Ascending aorta (tissue), 2 donors: ENCODE measurements at places on chromosomes 7 and 10.

- H3K4me1 ChIP-seq = no peaks in the 10 kb centered on the region
- H3K27me3 ChIP-seq = no peaks in the 10 kb centered on the region
- DNase-seq = no peak
- no peak overlapping the region for H3K4me3 ChIP-seq
These were observed 141.4 kb upstream of the INSYN2A start for GRCh38 chr10:127337801-127338200.

DNA sequence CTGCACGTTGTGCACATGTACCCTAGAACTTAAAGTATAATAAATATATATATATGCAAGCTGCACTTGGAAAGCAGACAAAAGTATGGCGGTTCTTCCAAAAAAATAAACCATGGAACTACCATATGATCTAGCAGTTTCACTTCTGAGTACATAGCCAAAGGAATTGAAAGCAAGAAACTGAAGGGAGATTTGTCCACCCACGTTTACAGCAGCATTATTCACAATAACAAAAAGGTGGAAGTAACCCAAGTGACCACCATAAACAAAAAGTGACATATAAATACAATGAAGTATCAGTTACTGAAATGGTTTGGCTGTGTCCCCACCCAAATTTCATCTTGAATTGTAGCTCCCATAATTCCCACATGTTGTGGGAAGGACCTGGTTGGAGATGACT lies 525.3 kb upstream of the CELF2 start:
- H3K4me3 ChIP-seq = no peak overlapping the region
- no peaks in the 10 kb centered on the region for H3K27me3 ChIP-seq
- H3K27ac ChIP-seq = no peak overlapping the region
- no peaks in the 10 kb centered on the region for H3K4me1 ChIP-seq
- no peak for DNase-seq

GRCh38 chr7:20408467-20408826 lies 77.7 kb downstream of the ITGB8 start:
- H3K4me1 ChIP-seq = peaks cover 10% of the 10 kb centered on the region
- no peaks in the 10 kb centered on the region for H3K36me3 ChIP-seq
- no peak for DNase-seq
- H3K4me3 ChIP-seq = no peak overlapping the region

- H3K4me1 ChIP-seq = no peaks in the 10 kb centered on the region
- no peaks in the 10 kb centered on the region for H3K36me3 ChIP-seq
- no peak overlapping the region for H3K4me3 ChIP-seq
- H3K27ac ChIP-seq = no peak overlapping the region
These were observed 62.7 kb downstream of the DKK1 start for GRCh38 chr10:52376694-52377354.

DNA sequence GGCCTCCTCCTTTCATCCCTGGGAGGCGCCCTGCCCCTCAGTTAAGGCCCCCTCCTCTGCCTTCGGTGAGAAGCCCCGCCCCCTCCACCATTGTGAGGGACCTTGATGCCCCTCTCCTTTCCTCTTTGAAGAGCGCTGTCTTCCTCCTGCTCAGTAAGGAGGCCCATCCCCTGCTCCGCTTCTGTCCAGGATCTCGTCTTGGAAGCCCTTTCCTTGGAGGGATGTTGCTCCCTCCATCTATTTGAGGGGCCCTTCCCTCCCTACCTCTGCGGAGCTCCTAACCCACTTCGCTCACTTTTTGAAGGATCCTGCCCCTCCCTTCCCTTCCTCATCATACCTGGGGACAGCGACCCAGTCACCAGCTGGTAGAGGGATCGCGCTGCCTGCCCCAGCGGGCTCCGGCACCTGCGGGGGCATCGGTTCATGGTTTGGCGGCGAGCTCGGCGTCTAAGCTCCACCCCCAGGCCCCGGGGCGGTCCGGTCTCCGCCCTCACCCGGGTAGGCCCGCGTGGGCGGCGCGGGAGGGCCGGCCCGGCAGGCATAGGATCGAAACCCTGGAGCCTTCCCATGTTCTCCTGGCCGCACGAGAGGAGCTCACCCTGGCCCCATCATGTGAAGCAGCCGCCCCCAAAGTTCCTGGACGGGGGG lies 4.1 kb downstream of the KCNIP2 start:
- DNase-seq = no peak
- no peak overlapping the region for H3K27ac ChIP-seq
- no peaks in the 10 kb centered on the region for H3K27me3 ChIP-seq
- peak overlapping the region; percentile 27 for H3K4me3 ChIP-seq
- no peaks in the 10 kb centered on the region for H3K36me3 ChIP-seq
- peaks cover 14% of the 10 kb centered on the region for H3K4me1 ChIP-seq

GRCh38 chr10:786633-787474 lies 97.4 kb upstream of the DIP2C start:
- H3K4me3 ChIP-seq = no peak overlapping the region
- H3K36me3 ChIP-seq = no peaks in the 10 kb centered on the region
- H3K27me3 ChIP-seq = no peaks in the 10 kb centered on the region
- H3K27ac ChIP-seq = no peak overlapping the region

GRCh38 chr10:119818889-119819270 lies 53.8 kb downstream of the MCMBP start:
- H3K4me1 ChIP-seq = no peaks in the 10 kb centered on the region
- H3K4me3 ChIP-seq = peak overlapping the region; percentile 40
- DNase-seq = no peak
- no peak overlapping the region for H3K27ac ChIP-seq
- no peaks in the 10 kb centered on the region for H3K27me3 ChIP-seq

DNA sequence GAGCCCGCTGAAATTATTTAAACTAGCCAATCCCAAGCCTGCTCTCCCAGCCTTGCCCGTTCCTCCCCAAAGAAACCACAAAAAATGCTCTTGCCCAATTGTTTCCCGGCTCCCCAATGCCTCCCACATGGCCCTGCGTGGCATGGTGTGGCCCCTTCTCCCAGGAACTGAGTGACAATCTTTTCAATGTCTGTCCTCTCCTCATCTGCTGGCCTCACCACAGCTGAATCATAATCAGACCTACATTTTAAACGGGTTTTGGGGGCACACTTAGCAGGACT lies 201.5 kb downstream of the PRPF18 start:
- H3K36me3 ChIP-seq = no peaks in the 10 kb centered on the region
- H3K27me3 ChIP-seq = no peaks in the 10 kb centered on the region
- peak overlapping the region; percentile 79 for H3K27ac ChIP-seq
- DNase-seq = no peak
- no peak overlapping the region for H3K4me3 ChIP-seq

- H3K36me3 ChIP-seq = no peaks in the 10 kb centered on the region
- no peaks in the 10 kb centered on the region for H3K27me3 ChIP-seq
- no peak overlapping the region for H3K4me3 ChIP-seq
- no peaks in the 10 kb centered on the region for H3K4me1 ChIP-seq
These were observed 26.2 kb upstream of the FOXK1 start for GRCh38 chr7:4655896-4656295.

DNA sequence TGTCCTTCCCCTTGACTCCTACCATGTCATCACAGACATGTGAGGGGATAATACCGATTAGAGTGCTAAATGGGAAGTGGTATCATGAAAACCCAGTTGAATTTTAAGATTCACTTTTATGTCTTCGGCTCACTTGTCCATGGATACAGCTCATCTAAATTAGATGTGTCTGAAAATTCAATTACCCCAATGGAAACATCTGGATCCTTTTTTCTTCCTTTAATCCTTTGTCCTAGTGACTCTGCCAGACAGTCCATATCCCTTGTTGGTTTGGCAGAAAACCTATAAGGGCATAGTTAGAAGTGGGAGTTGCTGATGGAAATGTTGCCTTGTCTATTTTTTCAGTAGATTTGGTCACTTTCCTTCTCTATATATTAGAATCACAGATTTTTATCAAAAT lies 271.9 kb downstream of the MTERF1 start:
- no peak for DNase-seq
- no peaks in the 10 kb centered on the region for H3K27me3 ChIP-seq
- H3K36me3 ChIP-seq = no peaks in the 10 kb centered on the region
- no peak overlapping the region for H3K27ac ChIP-seq
- H3K4me1 ChIP-seq = no peaks in the 10 kb centered on the region

GRCh38 chr10:132241496-132241895 lies 54.7 kb downstream of the DPYSL4 start:
- DNase-seq = no peak
- H3K4me3 ChIP-seq = no peak overlapping the region
- H3K27ac ChIP-seq = no peak overlapping the region
- no peaks in the 10 kb centered on the region for H3K27me3 ChIP-seq
- no peaks in the 10 kb centered on the region for H3K36me3 ChIP-seq
- no peaks in the 10 kb centered on the region for H3K4me1 ChIP-seq

DNA sequence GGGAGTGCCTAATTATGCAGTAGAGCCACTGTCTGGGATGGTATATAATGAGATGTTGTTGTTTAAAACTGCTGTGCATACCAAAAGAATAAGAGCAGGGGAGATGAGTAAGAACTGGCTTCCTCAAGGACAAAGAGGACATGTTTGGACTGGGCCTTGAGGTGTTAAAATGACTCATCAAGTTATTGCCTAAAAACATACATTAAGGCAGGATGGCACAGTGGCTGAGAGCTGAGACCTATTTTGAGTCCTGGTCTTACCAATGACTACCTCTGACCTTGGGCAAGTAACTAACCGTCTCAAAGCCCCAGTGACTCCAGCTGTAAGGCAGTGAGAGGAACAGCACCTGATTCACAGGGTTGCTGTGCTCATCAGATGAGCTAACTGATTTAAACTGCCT lies 71.1 kb downstream of the CFAP58 start:
- no peak overlapping the region for H3K27ac ChIP-seq
- no peaks in the 10 kb centered on the region for H3K27me3 ChIP-seq
- no peaks in the 10 kb centered on the region for H3K4me1 ChIP-seq

GRCh38 chr7:47670729-47671128 lies 88.8 kb upstream of the TNS3 start:
- no peak overlapping the region for H3K27ac ChIP-seq
- DNase-seq = no peak
- H3K4me3 ChIP-seq = no peak overlapping the region
- peaks cover 7% of the 10 kb centered on the region for H3K4me1 ChIP-seq

DNA sequence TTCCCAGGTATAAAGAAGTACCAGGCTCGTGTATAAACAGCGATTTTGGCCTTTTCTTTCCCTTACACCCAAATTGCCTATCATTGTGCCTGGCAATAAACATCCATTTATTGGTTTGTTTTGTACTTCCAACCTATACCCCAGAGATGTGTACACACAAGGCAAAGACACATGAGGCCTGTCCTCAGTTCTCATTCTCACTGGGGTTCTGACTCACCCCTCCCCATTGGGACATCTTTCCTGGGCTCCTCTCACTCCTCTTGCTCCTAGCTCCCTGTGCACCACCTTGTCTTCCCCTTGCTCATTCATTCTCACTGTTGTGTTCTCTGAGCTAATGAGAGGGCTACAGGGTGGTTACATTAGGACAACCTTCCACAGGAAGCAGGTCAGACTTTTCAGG lies 240.7 kb downstream of the ANK3 start:
- no peak overlapping the region for H3K4me3 ChIP-seq
- DNase-seq = no peak
- no peak overlapping the region for H3K27ac ChIP-seq

DNA sequence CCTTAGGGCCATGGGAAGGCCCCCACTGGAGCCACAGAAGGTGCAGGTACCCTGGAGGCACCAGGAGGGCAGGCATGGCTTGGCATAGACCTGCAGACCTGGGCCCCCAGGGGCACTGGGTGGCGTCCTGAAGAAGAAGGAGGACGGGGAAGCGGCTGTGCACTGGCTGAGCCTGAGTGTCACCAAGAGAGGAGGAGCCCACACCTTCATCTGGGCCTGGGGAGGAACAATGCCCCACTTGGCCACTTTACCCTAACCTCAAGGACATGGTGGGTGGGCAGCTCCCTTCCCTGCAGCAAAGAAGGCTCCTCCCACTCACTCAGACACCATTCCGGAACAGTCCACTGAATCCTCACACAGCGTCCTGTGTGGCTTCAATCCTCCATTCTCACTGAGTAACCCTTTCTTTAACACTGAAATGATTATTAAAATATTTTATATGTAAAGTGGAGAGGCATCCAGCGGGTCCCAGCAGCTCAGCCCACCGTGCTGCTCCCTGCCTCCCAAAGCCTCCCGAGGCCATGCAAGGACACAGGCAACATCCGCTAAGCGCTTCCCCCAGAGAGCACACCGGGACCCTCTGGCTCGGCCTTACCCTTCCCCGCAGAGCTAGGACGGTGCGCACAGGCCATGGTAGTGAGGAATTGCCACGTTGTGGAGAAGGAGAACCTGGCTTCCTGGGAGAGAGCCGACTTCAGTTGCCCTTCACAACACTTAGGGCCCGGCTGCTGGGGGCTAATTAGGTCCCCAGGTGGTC lies 516.7 kb upstream of the MGMT start:
- no peak for DNase-seq
- H3K4me1 ChIP-seq = no peaks in the 10 kb centered on the region
- H3K36me3 ChIP-seq = no peaks in the 10 kb centered on the region
- no peak overlapping the region for H3K27ac ChIP-seq
- H3K27me3 ChIP-seq = no peaks in the 10 kb centered on the region

- no peak overlapping the region for H3K4me3 ChIP-seq
- H3K27me3 ChIP-seq = no peaks in the 10 kb centered on the region
- DNase-seq = no peak
- no peak overlapping the region for H3K27ac ChIP-seq
These were observed 112.6 kb upstream of the ADAM12 start for GRCh38 chr10:126500866-126501265.

DNA sequence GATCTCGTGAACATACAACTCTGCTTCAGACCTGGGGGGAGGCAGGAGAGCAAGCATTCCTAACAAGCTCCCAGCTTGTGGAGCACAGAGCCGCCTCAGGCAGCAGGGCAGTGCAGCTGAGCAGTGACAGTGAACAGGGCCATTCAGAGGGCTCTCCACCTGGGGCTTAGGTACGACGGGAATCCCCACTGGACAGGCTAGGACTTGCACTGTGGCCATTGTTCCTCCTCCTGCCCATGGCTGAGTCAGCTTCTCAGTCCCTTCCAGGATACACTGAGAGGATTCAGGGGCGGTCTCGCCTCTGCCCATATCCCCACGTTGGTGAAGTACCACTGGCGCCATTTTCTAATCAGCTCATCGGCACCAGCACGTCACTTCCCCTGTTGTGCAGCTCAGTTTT lies 71.1 kb downstream of the FIGNL1 start:
- no peaks in the 10 kb centered on the region for H3K36me3 ChIP-seq
- no peaks in the 10 kb centered on the region for H3K27me3 ChIP-seq
- no peak for DNase-seq
- H3K4me3 ChIP-seq = no peak overlapping the region

GRCh38 chr10:43230909-43231522 lies 35.8 kb downstream of the RASGEF1A start:
- H3K4me3 ChIP-seq = no peak overlapping the region
- no peaks in the 10 kb centered on the region for H3K36me3 ChIP-seq
- no peak for DNase-seq
- no peak overlapping the region for H3K27ac ChIP-seq
- H3K27me3 ChIP-seq = no peaks in the 10 kb centered on the region

DNA sequence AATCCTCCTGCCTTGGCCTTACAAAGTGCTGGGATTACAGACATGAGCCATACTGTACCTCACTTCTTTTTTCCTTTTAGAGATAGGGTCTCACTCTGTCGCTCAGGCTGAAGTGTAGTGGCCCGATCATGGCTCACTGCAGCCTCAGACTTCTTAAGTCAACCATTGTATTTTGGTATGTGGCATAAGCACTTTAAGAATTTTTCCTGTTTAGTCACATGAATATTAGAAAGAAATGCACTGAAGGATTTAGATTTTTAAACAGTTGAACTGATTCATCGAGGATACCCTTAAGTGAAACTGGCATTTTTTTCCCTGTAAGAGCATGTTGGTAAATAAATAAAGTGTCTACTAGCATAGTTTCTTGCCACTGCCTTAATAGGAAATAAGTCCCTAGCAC lies 319.3 kb upstream of the CACNA2D1 start:
- H3K4me1 ChIP-seq = no peaks in the 10 kb centered on the region
- no peaks in the 10 kb centered on the region for H3K36me3 ChIP-seq
- H3K4me3 ChIP-seq = no peak overlapping the region
- DNase-seq = no peak
